ENCODE measurements at places on chromosomes 7 and 10.

- DNase-seq = no peak
These were observed 951 bp downstream of the ZNF25 start for GRCh38 chr10:37975401-37975991.

DNA sequence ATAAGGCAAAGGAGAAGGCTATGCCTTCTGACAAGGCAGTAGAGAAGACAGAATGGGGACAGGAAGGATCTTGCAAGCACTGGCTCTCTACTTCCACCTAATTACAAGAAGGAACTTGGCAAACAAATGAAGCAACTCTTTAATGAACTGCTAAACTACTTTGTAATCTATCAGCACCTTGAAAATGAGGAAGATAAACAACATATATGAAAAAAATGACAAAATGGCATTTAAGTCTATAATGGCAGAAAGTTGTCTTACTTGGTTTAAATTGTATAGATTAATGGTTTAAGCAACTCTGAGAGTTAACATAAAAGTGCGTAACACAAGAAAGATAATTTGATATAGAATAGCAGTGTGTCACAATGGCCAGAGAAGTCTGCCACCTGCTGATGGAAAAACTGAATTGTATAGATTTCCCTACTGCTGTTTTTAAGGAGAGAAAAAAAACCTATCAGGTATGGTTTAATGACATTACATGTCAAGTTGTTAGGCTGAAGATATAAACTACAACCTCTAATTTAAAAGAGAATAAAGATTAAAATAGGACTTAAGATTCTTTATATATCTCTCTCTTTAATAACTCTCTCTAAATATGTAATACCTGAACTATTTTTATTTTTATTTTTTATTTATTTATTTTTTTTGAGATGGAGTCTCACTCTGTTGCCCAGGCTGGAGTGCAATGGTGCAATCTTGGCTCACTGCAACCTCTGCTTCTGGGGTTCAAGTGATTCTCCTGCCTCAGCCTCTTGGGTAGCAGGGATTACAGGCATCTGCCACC lies 11.8 kb downstream of the NT5C3A start:
- no peak for DNase-seq

DNA sequence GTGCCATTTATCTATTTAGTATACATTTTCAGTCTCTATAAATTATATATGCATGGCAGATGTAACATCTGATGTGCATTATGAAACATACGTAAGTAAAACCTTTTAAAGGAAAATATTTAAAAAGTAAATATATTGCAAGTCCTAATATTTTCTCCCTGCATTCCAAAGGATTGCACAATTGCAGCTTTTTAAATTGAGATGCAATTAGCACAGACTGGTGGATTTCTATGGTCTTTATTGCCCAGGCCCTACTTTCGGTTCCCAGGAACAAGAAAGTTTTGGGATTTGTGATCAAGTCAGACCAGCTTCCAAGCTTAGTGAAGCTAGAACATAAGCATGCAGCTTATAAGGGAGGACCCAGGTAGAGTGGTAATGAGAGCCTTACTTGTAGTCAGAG lies 337.8 kb downstream of the NRG3 start:
- DNase-seq = no peak

DNA sequence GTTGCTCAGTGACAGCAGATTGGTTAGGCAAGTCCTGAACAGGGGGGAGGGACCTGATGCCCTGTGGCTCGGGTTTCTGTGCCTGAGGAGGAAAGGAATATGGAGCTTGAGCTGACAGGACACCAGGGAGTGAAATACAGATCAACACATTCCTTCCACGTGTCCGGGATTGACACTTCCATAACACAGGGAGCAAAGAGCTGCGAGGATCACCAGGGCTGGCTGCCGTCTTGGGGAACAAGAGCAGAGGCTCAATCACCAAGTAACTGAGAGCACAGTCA lies 36.7 kb upstream of the EFCAB10 start:
- DNase-seq = no peak

GRCh38 chr7:101099969-101100781 lies 14.9 kb downstream of the TRIM56 start:
- no peak for DNase-seq

DNA sequence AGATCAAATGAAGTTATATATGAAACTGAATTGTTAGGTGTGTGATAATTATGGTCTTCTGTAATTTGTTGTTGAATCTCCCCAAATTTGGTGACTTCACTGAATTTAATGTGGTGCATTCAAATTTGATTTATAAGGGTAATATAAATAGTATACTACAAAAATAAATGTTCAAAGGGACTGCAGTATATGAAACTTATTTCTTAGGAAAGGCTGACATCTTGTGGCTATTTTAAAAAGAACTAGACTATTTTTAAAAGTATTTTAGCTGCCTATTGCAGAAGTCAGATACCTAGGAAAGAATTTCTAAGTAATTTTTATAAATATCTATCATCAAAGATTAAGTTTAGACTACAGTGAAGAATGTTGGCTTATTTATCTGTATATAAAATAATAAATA lies 36.6 kb downstream of the ATRNL1 start:
- DNase-seq = no peak

- no peak for DNase-seq
These were observed 220.8 kb downstream of the LRMDA start for GRCh38 chr10:75652146-75652740.

GRCh38 chr7:120272701-120273475 lies at the start of gene KCND2:
TSS of gene KCND2 (plus strand) at chr7:120273175.
- DNase-seq = no peak

DNA sequence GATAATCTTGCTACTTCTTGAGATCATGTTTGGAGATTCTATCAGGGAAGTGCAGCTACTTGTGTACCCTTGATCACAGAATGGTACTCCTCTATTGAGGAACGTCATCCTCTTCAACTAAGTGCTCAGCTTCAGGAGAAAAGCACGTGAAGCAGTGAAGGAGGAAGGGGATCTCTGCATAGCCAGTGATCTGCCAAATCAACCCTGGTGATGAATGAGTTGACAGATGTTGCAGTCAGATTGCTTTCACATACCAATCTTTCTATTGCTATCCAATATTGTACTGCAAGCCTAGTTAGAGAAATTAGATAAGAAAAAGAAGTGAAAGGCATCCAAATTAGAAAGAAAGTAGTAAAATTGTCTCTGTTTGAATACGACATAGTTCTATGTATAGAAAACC lies 309.4 kb downstream of the TWIST1 start:
- no peak for DNase-seq

- DNase-seq = no peak
These were observed 19.4 kb downstream of the COPG2 start for GRCh38 chr7:130649004-130649790.

DNA sequence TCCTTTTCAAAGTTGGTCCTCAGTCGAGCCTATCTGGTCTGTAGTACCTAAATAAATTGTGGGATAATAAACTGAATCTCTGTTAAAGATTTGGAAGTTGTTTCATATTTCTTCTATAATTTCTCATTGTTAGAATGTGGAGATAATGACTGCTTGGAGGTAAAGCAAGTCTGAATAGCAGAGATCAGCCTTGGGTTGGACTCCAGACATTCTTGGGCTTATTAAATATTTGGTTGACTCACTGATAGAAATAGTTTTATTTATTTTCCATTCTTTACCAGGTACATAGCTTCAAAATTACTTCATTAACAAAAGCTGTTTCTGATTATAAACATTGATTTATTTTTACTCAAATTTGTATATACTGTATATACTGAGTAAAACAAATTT lies 34.3 kb downstream of the TPST1 start:
- no peak for DNase-seq

DNA sequence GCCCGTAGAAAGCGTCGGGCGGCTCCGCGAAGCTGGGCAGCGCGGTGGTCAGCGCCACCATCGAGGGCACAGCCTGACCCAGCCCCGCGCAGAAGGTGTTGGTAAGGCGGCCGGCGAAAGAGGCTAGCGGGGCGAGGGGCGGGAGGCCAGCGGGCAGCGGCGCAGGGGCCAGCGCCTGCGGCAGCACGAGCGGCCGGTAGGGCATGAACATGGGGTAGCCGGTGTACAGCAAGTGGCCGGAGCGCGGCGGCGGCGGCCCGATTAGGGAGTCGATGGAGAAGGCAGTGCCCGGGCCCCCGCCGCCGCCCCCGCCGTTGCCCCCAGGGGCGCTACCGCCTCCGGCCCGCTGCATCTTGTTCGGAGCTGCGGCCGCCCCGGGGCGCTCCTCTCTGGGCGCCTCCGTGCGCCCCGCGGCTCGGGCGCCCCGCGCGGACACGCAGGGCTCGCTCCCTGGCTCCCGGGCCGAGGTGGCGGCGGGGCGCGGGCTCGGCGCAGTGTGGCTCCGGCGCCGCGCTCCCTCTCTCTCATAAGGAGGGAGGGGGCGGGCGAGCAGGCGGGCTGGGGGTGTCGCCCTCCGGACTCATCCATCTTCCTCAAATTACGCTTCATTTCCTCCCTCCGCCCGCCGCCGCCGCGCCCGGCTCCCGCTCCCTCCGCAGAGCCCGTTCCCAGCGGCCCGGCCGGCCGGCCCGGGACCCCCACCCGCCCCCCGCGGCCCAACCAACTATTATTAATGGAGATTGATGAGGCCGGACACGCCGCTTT lies at the start of gene GBX1:
Gene GBX1, minus strand, starts transcription at position 498 of the 765 bp plus-strand sequence. Its CDS starts 146 bp downstream, at position 352.
- no peak for DNase-seq

DNA sequence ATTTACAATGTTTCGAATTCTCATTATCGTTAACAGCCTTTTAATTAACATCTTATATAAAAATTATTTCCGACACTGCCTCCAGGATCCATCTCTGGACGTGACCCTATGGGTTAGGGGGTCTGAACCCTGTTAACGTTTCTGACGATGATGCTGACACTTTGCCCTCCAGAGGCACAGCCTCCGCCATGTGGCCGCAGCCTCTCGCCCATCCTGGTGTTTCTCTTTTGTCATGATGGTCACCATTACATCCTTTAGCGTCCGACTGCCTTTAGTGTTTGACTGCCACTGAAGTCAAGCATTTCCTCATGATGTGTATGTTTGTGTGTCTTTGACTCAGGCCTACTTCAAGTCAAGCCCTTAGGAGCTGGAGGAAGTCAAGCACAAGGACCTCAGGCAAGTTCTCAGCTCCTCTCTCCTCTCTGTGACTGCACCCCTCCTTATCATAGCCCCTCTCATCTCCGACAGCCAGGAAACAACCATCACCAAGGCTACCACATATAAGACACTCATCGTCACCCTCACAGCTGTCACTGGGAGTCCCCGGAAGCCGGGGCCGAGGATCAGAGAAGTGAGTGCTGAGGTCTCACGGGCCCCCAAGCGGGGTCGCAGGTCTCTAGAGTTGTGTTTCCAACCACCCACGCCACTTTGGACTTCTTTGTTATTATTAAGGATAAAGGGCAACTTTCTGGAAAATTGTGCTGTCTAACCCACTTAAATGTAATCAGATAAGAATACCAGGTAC lies 96.1 kb upstream of the PPP2R2D start:
- no peak for DNase-seq

- DNase-seq = no peak
These were observed 460 bp downstream of the ANXA11 start for GRCh38 chr10:80204677-80205476.

GRCh38 chr7:98248156-98248555 lies 3.9 kb downstream of the TECPR1 start:
- DNase-seq = no peak

Data from stimulated activated CD8-positive, alpha-beta memory T cell treated with anti-CD3 and anti-CD28 coated beads, Interleukin-4, amount 100 ng/mL, for 1 hour (primary cell).